ENCODE measurements at places on chromosomes 7 and 10. TPM values are rescaled to one million over a fixed set of nuclear protein-coding genes. Genes with fewer than 3 reads are reported as not detected.

DNA sequence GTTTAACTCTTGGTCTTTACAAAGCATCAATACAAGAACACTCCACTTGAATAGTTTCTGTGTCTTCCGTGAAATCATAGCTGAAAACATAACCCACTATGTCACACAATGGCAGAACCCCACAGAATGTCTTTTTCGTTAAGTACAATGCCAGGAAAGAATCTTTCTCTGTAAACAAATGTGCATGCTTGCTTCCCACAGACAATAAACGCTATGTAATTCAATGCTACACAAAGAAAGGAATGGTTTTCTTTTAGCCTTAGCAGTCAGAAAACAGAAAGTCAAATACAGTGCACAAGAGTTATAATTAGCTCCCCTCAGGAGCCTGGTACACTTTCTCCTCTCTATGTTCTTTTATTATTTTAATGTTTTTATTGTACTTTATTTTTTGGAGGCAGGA lies 186.1 kb downstream of the SRPK2 start:
- no peak for DNase-seq

- no peak for DNase-seq
Observed at GRCh38 chr10:33938001-33938400, 603.5 kb upstream of the NRP1 start.

GRCh38 chr10:110207805-110208613 lies 604 bp downstream of the MXI1 start:
- DNase-seq, result peak; percentile 48

- no peak for DNase-seq
Observed at GRCh38 chr10:130531312-130531711, 395.1 kb downstream of the GLRX3 start.

GRCh38 chr7:130387628-130388403 lies 7.5 kb downstream of the CPA1 start:
- no peak for DNase-seq

- DNase-seq, result no peak
Observed at GRCh38 chr7:122618585-122619189, 80.2 kb downstream of the RNF133 start.

GRCh38 chr10:10520491-10521385 lies 496.9 kb upstream of the CELF2 start:
- DNase-seq, result no peak

- DNase-seq, result no peak
Observed at GRCh38 chr7:860149-860548, 16.2 kb upstream of the GET4 start.

- DNase-seq, result no peak
Observed at GRCh38 chr7:94040254-94040653, 36.1 kb upstream of the BET1 start.

- no peak for DNase-seq
Observed at GRCh38 chr10:79004311-79004710, 64.5 kb upstream of the ZMIZ1 start.

DNA sequence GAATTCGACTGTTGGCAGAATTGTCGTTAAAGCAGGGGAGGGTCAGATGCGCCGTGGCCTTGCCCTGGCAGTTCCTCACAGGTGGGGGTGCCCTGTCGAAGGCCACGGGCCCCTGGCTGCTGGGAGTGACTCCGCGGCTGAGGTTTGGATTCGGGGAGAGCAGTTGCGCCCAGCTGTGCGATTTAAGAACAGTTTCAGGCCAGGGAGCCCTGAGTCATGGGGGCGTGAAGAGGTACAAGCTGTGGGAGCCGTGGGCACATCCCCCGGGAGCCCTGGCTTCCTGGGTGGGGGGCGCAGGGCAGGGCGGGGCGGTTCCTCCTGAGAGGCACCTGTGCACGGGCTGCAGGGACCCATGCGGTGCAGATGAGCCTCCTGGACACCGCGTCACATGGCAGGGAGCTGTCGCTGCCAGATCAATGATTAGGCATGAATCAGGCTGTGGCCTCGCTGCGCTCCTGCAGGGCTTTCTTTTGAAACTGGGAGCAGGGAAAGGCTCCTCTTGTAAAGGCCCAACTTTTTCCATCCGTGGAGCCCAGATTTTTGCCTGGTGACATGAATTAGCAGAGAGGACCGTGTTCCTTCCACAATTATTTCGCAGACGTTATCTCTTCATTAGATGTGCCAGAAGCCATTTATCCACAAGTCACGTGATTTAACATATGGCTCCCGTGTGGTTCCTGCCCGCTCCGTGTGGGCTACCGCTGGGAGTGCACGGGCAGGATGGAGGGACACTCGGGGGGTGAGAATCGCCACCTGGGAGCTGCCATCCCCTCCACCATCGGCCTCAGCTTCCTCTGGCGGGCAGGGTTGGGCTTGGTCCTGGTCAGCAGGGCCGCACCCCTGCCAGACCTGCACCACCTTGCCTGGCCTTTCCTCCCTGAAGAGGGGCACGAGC lies 918 bp downstream of the PWWP2B start:
- no peak for DNase-seq

- DNase-seq, result no peak
Observed at GRCh38 chr10:86979977-86980448, 11.7 kb downstream of the ADIRF start.

DNA sequence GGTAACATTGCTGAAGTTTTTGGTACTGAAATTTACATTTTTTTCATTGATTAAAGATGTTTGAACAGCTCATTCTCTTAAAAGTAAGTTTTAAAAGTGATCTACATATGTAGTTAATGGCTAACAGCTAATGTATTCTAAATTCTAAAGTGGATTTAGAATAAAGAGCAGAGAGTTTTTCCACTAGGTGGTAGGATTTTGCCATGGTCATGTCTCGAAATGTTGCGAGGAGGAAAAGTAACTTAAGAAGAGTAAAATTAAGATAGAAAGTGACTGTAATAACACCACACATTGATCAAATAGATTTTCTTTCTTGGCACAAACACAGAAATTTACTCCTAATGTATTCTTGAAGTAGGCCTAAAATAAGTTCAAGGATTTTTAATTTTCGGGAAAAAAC lies 19.8 kb downstream of the LSMEM1 start:
- no peak for DNase-seq

DNA sequence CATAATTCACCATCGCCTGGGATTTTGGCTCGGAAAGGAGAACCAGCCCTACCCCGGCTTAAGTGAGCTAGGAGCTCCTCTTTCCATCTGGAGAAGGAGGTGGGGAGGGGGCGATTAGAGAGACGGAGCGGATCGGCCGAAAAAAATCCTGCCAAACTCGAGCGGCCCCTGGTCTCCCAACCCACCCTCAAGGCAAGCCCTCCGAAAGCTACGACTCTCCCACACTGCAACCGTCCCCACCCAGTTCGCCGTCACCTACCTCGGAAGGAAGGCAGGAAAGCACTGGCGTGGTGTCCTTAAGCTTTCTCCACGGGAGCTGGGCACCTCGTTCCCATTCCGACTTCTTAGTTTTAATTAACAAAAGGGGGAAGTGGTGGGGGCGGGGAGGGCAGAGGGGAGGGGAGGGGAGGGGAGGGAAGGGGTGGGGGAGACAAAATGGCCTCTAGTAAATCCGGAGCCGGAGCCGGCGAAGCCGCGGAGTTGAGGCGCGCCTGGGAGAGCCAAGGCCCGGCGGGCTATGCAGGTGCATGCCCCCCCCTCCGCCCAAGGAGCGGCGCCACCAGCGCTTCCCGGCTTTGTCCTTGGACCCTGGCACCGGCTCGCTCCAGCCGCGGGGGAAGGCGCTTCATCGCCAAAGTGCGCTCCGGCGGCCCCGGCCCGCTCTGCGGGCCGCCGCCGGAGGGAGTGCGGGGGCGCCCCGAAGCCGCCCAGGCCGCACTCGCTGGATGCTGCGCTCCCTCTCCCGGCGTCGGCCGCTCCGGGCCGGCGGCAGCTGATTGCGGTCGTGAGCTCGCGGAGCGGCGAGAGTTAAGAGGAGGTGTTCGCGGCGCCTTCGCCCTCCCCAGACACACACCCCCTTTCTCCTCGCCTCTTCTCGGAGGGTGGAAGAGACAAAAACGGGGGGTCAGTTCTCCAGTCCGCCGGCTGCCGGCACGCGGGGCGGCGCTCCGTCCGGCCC lies at the start of gene LRRC4:
TSS of gene LRRC4 (minus strand) at position 784 of the 958 bp plus-strand sequence. CDS start 797 bp downstream, outside the sequence.
- DNase-seq, result peak; percentile 43

DNA sequence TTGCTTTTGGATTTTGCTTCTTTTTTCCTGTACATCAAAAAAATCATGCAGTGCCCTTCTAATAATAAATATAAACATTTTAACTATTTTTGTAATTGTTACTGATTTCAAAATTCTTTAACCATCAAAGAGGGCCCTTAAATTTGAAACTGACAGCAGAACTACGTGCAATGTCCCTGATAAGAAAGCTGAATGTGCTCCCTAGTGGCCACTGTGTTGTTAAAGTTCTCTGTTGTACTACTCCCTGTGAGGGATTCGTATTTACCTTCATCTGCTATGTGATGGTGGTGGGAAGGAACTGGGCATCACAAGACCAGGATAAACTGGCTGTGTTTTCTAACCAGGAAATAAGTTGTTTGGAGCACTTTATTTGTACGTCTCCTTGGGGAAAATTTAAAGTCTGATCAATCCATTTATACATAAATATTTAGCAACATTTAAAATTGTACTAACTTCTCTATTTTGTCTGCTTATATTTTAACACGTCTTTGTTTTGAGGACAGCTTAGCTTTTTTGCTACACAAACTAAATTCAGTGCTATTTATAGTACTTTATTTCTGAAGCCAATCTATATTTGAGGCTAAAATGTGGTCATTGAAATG lies 322.4 kb downstream of the HGF start:
- DNase-seq, result no peak

DNA sequence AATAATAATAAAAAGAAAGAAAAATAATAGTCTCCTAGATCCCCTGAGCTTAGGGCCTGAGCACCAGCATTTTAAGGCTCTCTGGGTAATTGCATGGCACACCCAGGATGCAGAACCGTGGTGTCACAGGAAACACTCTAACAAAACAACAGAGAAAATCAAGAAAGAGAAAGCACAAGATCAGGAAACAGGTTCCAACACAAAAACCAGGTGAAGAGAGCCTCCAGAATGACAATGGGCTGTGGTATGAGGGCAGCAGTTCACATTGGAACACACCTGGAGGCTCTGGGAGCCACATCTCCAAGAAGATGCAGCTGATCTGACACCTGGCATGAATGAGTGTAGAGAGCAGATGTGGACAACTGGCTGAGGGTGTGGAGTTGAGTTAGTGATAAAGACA lies 7.1 kb downstream of the MMRN2 start:
- DNase-seq, result no peak

DNA sequence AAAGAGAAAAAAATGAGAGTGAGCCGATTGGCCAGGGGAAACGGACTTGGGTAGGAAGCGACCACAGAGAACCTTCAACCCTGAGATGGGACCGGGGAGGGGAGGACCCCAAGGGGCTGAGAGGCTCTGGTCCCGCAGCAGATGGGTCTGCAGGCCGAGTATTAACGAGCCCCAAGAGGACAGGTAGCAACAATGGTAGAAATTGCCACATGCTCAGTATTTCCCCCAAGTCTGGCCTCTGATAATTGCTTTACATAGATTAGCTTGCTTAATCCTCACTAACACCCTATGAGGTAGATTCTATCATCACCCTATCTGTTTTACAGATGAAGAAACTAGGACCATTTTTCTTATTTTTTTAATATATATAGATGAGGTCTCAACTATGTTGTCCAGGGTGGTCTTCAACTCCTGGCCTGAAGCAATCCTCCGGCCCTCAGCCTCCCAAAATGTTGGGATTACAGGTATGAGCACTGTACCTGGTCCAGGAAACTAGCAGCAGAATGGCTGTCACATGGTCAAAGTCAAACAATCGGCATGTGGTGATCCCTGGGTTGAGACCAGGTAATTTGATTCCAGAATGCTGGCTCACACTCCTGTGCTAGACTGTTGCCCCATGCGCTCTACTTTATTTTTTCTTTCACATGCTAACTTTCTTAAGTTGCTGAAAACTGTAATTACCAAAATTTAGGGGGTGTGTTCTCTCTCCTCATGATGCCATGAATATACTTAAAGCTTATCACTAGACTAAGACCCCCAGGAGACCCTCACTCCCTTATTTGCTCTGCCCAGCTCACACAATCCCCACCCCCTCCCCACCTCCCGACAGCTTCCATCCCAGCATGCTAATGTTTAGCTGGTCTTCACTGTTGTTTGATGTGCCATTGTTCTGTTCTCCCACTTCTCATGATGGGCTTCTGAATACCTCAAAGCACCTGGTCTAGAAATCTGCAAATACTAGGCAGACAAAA lies 67.9 kb upstream of the AFAP1L2 start:
- DNase-seq, result no peak

DNA sequence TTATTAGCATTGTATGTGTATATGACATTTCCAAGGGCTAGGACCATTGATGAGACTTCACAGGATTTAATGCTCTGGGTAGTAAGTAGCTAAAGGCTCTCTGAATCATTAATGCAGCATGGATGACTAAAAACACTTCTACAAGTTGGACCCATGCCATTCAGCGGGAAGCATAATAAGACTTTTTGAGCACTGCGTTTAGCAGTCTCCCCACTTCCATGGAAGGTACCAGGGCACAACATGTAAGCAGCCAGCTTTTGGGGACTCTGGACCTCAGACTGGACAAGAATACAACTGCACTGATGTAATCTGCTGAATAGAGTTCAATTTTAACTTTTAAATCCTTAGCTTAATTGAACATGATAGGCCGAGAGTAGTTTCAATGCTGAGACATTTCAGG lies 191.7 kb upstream of the IMMP2L start:
- DNase-seq, result no peak

Gene ADAM22
- not detected for polyA plus RNA-seq

Gene DPYSL4
- not detected for polyA plus RNA-seq

Gene IFIT1B
- not detected for polyA plus RNA-seq

Gene TCF7L2
- polyA plus RNA-seq, result 0.83 TPM

Measured in immature natural killer cell (primary cell).